ENCODE measurements at places on chromosomes 12 and 14.

- DNase-seq, result no peak
Observed at GRCh38 chr12:98418357-98419075, 96.9 kb upstream of the TMPO start.

- no peak for DNase-seq
Observed at GRCh38 chr14:97218691-97219430, 421.7 kb downstream of the VRK1 start.

- no peak for DNase-seq
Observed at GRCh38 chr12:49928471-49928870, 22.1 kb upstream of the AQP2 start.

DNA sequence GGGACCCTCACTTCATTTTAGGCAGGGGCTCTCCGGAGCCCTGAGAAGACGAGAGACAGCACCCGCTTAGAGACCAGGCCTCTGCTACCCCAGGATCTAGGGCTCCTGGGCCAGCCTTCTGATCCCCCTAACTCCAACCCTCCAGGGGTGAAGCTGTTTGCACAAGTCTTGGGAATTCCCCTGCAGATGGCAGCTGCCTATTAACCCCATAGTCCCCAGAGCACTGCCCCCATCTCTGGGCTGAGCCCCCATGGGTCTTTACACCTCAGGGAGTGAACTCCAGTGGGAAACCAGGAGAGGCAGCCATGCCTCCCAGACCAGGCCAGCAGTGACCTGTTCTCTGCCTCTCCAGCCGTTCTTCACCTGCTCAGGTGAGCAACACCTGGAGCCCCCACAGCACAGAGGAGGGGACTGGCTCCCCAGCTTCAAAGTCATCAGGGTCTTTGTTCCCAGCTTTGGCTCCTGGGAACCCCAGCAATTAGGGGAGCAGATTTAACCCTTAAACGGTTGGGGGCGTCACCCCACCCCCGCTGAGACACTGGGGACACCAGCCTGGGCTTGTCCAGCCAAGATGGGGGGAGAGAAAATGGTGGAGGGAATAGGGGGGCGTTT lies 2.3 kb downstream of the WNT10B start:
- DNase-seq, result no peak

GRCh38 chr14:48622980-48623379 lies 947.6 kb upstream of the MDGA2 start:
- DNase-seq, result no peak

DNA sequence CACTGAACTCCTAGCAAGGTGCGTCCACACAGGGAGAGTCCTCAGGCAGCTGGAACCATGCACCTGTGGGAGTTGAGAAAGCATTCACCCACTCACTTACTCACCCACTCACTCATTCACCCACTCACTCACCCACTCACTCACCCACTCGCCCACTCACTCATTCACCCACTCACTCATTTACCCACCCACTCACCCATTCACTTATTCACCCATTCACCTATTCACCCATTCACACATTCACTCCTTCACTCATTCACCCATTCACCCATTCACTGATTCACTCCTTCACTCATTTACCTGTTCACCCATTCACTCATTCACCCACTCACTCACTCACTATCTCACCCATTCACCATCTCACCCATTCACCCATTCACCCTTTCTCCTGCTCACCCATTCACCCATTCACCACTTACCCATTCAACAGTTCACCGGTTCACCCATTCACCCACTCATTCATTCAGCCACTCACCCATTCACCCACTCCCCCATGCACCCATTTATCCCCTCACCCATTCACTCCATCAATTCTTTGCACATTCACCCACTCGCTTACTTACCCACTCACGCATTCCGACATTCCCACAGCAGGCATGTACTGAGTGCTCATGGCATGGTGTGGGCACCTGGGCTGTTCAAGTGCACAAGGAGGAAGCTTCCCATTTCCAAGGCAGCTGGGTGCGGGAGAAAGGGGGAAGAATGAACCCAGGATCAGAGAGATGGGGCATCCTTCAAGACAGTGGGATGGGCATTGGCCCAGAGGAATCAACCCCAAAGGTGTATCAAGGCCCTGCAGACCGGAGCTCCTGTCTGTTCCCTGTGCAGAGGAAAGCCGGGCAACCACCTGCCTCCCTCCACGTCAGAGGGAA lies 135.2 kb upstream of the C14orf180 start:
- DNase-seq, result no peak

GRCh38 chr14:38419579-38419978 lies 163.7 kb upstream of the CLEC14A start:
- DNase-seq, result no peak
